ENCODE measurements at places on chromosomes 5 and 9. TPM values are rescaled to one million over a fixed set of nuclear protein-coding genes. Genes with fewer than 3 reads are reported as not detected.

Gene PCDHGB7
- total RNA-seq, result 16.4 TPM

Gene RANBP17
- total RNA-seq, result 0.83 TPM

Gene ZMAT2
- 51.1 TPM for total RNA-seq

Gene HTR1A
- not detected for total RNA-seq

Gene OTP
- not detected for total RNA-seq

Gene GFPT2
- total RNA-seq, result 44.7 TPM

Gene CKMT2
- total RNA-seq, result 11.2 TPM

Gene ANKRD31
- under 0.01 TPM for total RNA-seq

Gene C5orf58
- not detected for total RNA-seq

Gene TRPM3
- under 0.01 TPM for total RNA-seq

Gene PNPLA7
- 2.0 TPM for total RNA-seq

Gene PCDHGA1
- 2.3 TPM for total RNA-seq

Gene GTF3C4
- 14.9 TPM for total RNA-seq

Gene NUTM2F
- not detected for total RNA-seq

Gene LTC4S
- total RNA-seq, result not detected

Gene IFNW1
- total RNA-seq, result not detected

Gene PRUNE2
- total RNA-seq, result 10.6 TPM

Gene MELK
- total RNA-seq, result 5.3 TPM

Gene TLX3
- total RNA-seq, result not detected

Gene GAS1
- total RNA-seq, result 37.4 TPM

Gene EXD3
- total RNA-seq, result 14.0 TPM

Gene ADCY2
- total RNA-seq, result 0.15 TPM

Gene SLC6A18
- not detected for total RNA-seq

Gene HRH2
- total RNA-seq, result not detected

Gene PHF24
- total RNA-seq, result under 0.01 TPM

Gene CDHR2
- under 0.01 TPM for total RNA-seq

Gene LCN15
- not detected for total RNA-seq

Gene RABGAP1
- 43.8 TPM for total RNA-seq

Gene ALDH1A1
- total RNA-seq, result 10.8 TPM

Gene ZDHHC12
- total RNA-seq, result 44.8 TPM

Gene TAF1L
- total RNA-seq, result under 0.01 TPM

Gene SLC34A3
- under 0.01 TPM for total RNA-seq

Gene OMD
- total RNA-seq, result 0.33 TPM

Gene TRIO
- total RNA-seq, result 319 TPM

Gene CDKN2B
- 42.2 TPM for total RNA-seq

Gene CNTFR
- 0.44 TPM for total RNA-seq

Gene DIRAS2
- total RNA-seq, result 0.66 TPM

Gene OR1Q1
- not detected for total RNA-seq

Gene SGCD
- 22.0 TPM for total RNA-seq

Gene LCN6
- total RNA-seq, result not detected

Gene SLC4A9
- not detected for total RNA-seq
